Liver (tissue), 10 donors: ENCODE measurements at places on chromosomes 5 and 9. TPM values are rescaled to one million over a fixed set of nuclear protein-coding genes. Genes with fewer than 3 reads are reported as not detected.

DNA sequence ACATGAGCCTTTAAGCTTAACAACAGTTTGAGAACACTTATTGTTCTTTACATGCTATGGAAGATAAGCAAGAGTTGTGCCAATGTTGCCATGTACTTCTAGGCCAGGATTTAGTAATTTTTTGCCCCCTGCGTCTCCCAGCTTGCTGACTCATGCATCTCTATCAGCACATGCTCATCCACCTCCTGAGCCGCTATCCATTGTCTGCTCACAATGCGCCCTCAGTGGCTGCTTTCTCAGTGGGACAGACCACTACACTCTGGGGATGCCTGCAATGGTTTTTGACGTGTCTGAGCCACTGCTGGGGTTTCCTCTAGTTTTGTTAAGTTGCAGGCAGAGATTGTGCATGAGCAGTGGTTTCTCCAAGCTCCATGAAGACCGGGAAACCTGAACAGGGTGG is 50.9 kb upstream of the PHF2 start:
- no peak for DNase-seq

- no peak for DNase-seq
These were observed 15.1 kb upstream of the LCP2 start for GRCh38 chr5:170312666-170313065.

DNA sequence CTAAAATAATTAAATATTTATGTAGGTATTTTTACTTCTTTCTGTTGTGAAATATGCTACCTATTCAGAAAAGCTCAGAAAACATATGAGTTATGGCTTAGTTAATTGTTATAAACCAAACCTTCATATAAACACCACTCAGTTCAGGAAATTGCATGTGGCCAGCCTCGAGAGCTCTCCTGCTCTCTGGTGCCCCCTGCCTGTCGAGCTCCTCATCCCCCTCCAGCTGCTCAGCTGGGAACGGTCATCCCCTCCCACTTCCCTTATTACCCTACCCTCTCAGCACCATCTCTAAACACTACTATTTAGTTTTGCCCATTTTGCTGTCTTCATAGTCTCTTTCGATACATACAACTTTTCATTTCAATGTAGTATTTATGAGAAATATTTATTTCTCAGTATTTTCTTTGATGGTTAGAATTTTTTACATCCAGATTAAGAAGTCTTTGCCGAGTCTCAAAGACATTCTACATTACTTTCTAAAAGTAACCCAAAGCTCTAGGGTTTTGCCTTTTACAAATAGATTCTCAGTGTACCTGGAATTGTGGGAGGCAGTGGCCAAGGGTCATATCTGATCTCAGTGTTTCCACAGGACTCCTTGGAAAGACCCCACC is 51.2 kb upstream of the SEMA4D start:
- DNase-seq = peak; percentile 89

DNA sequence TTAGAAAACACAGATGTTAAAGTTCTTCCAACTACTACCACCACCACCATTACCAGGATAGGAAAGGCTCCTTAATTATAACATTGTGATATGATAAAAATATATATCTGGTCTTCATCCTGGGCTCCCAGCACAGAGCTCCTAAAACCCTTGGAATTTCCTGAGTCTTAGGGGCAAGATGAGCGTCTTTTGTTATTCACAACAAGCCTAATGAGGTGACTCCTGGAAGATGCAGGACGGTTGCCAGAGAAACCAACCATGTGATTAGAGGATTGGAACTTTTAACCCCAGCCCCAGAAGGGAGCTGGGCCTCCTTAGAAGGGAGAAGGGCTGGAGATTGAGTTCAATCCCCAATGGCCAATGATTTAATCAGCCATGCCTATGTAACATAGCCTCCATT is 148.0 kb upstream of the ADRA1B start:
- DNase-seq = no peak

GRCh38 chr5:15255576-15255975 is 244.4 kb upstream of the FBXL7 start:
- DNase-seq = no peak

- DNase-seq = no peak
These were observed 6.2 kb downstream of the RBM22 start for GRCh38 chr5:150694612-150695011.

DNA sequence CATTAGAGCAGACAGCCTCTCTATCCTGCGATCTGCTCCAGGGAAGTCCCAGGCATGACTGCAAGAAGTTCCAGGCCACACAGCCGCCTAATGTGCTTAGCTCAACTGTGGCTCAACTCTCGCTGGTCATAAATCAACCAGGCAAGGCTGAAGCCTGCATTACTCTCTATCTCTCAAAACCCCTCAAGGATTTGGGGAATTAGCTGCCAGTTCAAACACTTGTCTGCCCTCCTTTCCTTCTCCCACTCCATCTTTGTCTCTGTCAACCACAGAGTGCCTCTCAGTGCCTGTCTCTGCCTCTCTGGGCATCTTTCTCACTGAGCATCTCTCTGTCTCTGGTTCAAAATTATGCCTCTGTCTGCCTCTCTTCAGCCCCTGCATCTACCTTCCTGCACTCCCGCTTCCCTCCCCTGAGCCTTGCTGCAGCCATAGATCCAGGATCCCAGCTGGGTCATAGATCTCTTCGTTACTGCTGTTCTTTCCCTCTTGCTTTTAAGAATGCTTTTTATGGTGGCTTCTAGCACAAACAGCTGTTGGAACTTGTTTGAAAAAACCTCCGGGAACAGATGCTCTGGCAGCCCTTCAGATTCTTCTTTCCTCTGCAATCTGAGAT is 27.9 kb upstream of the GALNT10 start:
- no peak for DNase-seq

DNA sequence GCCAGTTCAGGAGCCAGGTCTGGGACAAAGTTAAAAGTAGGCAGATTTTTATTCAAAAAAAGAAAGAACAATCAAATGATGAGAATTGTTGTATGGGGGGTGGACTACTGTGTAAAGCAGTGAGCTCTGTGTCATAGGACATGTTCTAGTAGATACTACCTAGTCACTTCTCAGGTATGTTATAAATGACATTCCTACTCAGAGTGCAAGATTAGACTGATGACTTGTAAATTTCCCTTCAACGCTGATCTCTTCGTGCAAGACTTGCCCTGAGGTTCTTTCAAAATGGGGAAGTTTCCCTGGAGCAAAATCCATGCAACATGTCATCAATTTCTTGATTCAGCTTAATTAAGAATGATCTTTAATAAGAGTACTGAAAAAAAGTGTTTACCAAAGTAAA is 175.1 kb downstream of the RORB start:
- DNase-seq = no peak

GRCh38 chr9:4982721-4983482 is 2.2 kb upstream of the JAK2 start:
- DNase-seq = no peak

DNA sequence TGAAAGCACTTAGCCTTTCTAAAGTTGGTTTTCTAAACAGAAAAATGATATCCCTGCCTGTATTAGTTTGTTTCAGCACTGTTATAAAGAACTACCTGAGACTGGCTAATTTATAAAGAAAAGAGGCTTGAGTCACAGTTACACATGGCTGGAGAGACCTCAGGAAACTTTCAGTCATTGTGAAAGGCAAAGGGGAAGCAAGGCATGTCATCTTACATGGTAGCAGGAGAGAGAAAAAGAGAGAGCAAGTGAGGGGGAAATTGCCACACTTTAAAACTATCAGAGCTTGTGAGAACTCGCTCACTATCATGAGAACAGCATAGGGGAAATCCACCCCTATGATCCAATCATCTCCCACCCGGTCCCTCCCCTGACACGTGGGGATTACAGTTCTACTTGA is 64.9 kb downstream of the FAM170A start:
- no peak for DNase-seq

GRCh38 chr5:14115323-14115895 is 27.7 kb upstream of the TRIO start:
- DNase-seq = no peak

Gene HRH2
- total RNA-seq = 2.1 TPM

Gene TRAF2
- 7.5 TPM for total RNA-seq
